ENCODE measurements at places on chromosomes 3 and 15. TPM values are rescaled to one million over a fixed set of nuclear protein-coding genes. Genes with fewer than 3 reads are reported as not detected.

RRP9 gene
- 19.8 TPM for polyA plus RNA-seq

INSYN1 gene
- not detected for polyA plus RNA-seq

TRPC1 gene
- polyA plus RNA-seq: 0.85 TPM

HIGD2B gene
- not detected for polyA plus RNA-seq

C3orf49 gene
- not detected for polyA plus RNA-seq

DLEC1 gene
- polyA plus RNA-seq: 0.52 TPM

PRRT3 gene
- polyA plus RNA-seq: 1.7 TPM

TRAT1 gene
- polyA plus RNA-seq: 0.84 TPM

SETMAR gene
- polyA plus RNA-seq: 4.2 TPM

CHRNA7 gene
- 0.16 TPM for polyA plus RNA-seq

ITIH1 gene
- polyA plus RNA-seq: 2.0 TPM

CCR5 gene
- polyA plus RNA-seq: 0.21 TPM

SLC2A2 gene
- polyA plus RNA-seq: not detected

All from B cell (primary cell).